Activated CD4-positive, alpha-beta memory T cell treated with anti-CD3 and anti-CD28 coated beads, Interleukin-2, amount 10 ng/mL, durations not matched to agents 7 days and 5 days (primary cell): ENCODE measurements at places on chromosomes 6 and 20. TPM values are rescaled to one million over a fixed set of nuclear protein-coding genes. Genes with fewer than 3 reads are reported as not detected.

DNA sequence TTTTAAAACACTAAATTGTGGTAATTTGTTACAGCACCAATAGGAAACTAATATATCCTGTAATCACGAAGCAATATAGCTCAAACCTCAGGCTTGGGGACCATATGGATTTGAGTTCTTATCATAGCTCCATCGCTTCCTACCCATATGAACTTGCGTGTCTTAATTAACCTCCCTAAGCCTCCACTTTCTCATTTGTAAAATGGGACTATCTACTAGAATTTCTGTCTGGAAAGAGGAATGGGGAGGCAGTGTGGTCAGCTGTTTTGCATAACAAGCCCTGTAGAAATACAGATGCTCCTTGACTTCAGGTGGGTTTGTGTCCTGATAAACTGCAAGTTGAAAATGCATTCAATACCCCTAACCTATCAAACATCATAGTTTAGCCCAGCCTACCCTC is 17.1 kb downstream of the HLA-DOB start:
- no peaks in the 10 kb centered on the region for H3K36me3 ChIP-seq
- peaks cover 14% of the 10 kb centered on the region for H3K4me1 ChIP-seq

- peaks cover 23% of the 10 kb centered on the region for H3K4me1 ChIP-seq
- peak overlapping the region; percentile 8 for H3K27ac ChIP-seq
- H3K4me3 ChIP-seq, result no peak overlapping the region
- peak; percentile 62 for DNase-seq
These were observed 26.9 kb downstream of the SPATA2 start for GRCh38 chr20:49888212-49889000.

PNPLA1 gene
- total RNA-seq, result not detected

DNA sequence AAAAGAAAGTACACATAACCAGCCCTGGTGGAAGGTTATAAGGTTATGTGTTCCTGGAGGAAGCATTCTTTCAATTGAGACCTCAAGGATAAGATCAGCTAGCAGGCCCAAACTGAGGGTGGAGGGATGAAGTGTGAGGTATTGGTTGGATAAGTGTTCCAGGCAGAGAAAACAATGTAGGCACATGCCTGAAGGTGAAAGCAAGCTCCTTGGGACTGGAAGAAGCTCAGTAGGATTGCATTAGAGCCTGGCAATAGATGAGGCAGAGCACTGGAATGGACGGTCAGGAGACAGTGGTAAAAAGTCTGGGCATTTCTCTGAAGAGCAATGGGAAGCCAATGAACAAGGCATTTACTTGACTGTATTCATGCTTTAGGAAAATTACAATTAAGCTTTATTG is 89.9 kb upstream of the SHLD1 start:
- no peak overlapping the region for H3K27ac ChIP-seq
- no peaks in the 10 kb centered on the region for H3K36me3 ChIP-seq
- no peak for DNase-seq
- no peaks in the 10 kb centered on the region for H3K27me3 ChIP-seq
- H3K4me1 ChIP-seq, result no peaks in the 10 kb centered on the region

GRCh38 chr6:150025201-150025917 is at the start of gene RAET1L:
RAET1L (minus strand) TSS chr6:150025532; CDS start chr6:150025471, 61 bp downstream.
- H3K4me3 ChIP-seq, result no peak within 1 kb of the TSS
- DNase-seq, result no peak
- no peak within 1 kb of the TSS for H3K27ac ChIP-seq
- peaks cover 64% of the 10 kb centered on the region for H3K27me3 ChIP-seq
- H3K36me3 ChIP-seq, result no peaks in the 10 kb centered on the region

DNA sequence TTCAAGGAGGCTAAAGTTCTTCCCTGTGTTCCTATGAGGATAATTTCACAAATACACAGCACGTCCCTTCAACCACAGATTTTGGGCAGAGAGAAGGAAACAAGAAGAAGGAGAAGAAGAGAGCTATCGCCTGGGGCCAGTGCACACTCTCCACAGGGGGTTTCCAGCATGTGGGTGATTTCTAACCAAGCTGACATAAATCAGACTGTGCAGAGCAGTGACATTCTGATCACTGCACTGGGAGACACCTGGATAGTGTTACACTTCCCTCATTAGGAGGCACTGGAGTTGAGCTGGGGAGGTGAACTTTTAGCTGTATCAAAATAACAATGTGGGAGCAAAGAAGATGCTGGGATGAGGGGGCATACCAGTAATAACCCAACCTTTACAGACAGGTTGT is 71.8 kb upstream of the CENPW start:
- no peaks in the 10 kb centered on the region for H3K27me3 ChIP-seq
- no peak overlapping the region for H3K4me3 ChIP-seq
- H3K27ac ChIP-seq, result no peak overlapping the region
- H3K4me1 ChIP-seq, result no peaks in the 10 kb centered on the region
- DNase-seq, result no peak
- no peaks in the 10 kb centered on the region for H3K36me3 ChIP-seq

PRL gene
- total RNA-seq, result not detected

CST2 gene
- not detected for total RNA-seq

GRCh38 chr6:72350296-72350881 is 271.5 kb upstream of the KCNQ5 start:
- DNase-seq, result no peak
- no peaks in the 10 kb centered on the region for H3K36me3 ChIP-seq
